ENCODE measurements at places on chromosomes 2 and 18.
A peak's percentile ranks its signal among the peaks of the same experiment; 100 is the strongest.

- DNase-seq, result no peak
These were observed 424.1 kb downstream of the ERBB4 start for GRCh38 chr2:212114489-212114888.

DNA sequence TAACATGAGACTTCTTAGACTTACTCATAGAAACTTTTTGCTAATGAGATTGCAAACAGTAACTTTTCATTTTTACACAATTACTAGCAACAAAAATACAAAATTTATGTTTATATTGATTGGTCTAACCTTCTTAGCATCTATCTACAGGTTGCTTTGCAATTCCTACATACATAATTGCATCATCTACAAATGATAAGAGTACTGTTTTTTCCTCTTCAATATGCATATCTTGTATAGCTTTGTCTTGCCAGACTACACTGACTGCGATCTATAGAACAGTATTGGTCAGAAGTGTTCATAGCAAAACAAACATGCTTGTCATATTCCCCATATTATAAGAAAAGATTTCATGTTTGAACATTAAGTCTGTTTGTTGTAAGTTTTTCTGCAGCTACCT, 87.9 kb downstream of the ATAD2B start:
- DNase-seq, result no peak

GRCh38 chr2:189582140-189582808, 1.7 kb upstream of the SLC40A1 start:
- DNase-seq, result no peak

- peak; percentile 62 for DNase-seq
These were observed 2.8 kb upstream of the CTDSP1 start for GRCh38 chr2:218396688-218397462.

GRCh38 chr2:28955467-28955866, 25.6 kb upstream of the TOGARAM2 start:
- no peak for DNase-seq

- no peak for DNase-seq
These were observed 2.3 kb downstream of the ECEL1 start for GRCh38 chr2:232485348-232485756.

- DNase-seq, result no peak
These were observed 3.9 kb downstream of the NEB start for GRCh38 chr2:151730262-151730975.

- DNase-seq, result no peak
These were observed 97.8 kb downstream of the BABAM2 start for GRCh38 chr2:27988306-27988705.

DNA sequence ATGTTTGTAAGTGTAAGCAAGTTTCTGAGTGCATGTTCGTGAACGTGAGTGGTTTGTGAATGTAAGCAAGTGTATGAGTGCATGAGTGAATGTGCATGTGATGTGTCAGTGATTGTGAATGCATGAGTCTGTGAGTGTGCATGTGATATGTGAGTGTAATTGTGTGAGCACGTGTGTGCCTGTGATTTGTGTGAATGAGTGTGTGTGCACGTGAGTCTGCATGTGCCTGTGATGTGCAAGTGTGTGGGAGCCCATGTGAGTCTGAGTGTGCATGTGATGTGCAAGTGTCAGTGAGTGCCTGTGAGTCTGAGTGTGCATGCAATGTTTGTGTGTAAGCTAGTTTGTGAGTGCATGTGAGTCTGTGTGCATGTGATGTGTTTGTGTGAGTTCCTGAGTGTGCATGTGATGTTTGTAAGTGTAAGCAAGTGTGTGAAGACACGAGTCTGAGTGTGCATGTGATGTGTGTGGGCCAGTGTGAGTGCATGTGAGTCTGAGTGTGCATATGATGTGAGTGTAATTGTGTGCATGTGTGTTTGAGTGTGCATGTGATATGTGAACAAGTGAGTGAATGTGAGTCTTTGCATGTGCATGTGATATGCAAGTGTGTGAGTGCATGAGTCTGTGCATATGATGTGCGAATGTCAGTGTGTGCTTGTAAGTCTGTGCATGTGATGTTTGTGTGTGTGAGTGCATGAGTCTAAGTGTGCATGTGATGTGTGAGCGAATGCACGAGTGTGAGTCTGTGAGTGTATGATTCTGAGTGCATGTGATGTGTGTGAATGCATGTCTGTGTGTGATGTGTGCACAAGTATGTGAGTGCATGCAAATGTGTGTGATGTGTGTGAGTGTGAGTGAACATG, 45.1 kb downstream of the COPS8 start:
- no peak for DNase-seq

DNA sequence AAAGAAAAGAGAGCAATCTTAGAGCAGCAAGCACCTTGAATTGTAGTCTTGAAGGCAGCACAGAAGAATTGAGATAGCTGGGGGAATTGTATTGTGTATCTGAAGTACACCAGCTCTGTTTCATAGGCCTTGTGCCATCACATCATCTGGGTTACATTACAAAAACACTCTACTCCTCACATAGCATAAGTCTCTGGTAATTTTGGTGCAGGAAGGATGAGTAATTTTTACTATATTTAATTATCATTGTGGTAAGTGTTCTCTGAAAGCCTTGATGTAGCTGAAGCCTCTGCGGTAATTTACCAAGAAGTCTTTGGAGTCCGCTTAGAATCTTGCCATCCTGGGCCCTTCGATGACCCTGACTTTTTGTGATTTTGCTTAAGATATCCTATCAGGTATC, 291.1 kb downstream of the ARHGAP15 start:
- DNase-seq, result no peak

- DNase-seq, result no peak
These were observed 338.3 kb downstream of the GULP1 start for GRCh38 chr2:188629753-188630527.

GRCh38 chr18:13577091-13577697, 149.2 kb downstream of the FAM210A start:
- no peak for DNase-seq

DNA sequence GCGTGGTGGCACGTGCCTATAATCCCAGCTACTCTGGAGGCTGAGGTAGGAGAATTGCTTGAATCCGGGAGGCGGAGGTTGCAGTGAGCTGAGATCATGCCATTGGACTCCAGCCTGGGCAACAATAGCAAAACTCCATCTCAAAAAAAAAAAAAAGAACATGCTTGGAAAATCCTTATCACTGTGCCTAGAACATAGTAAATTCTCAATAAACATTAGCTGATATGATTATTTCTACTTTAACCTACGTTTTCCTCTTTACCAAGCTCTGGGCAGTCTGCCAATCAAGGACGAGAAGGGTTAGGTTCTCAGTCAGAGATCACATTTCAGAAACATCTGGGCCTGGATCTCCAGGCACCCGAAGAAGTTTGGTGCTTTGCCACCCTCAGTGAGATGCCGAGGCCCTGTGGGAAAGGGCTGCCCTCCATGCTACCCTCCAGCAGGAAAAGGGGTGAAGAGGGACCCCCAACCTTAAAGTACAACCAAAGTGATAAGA, 107.7 kb downstream of the BCL11A start:
- DNase-seq, result no peak

GRCh38 chr2:197078535-197078934, 152.0 kb upstream of the PGAP1 start:
- no peak for DNase-seq

- DNase-seq, result no peak
These were observed 344.6 kb upstream of the CHAC2 start for GRCh38 chr2:53422979-53423378.

DNA sequence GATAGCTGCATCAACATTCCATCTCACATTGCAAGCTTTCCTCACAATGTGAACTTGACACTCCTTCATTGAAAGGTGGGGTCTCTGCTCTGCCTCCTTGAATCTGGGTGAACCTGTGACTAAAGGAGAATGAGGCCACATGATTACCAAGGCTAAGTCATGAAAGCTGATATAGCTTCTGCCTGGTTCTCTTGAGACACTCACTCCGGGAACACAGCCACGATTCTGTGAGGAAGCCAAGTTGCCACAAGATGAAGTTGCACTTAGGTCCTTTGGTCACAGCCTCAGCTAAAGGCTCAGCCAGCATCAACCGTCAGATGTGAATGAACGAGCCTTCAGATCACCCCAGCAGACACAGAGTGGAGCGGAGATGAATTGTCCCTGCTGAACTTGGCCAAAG, 94.7 kb upstream of the FAM136A start:
- DNase-seq, result no peak

DNA sequence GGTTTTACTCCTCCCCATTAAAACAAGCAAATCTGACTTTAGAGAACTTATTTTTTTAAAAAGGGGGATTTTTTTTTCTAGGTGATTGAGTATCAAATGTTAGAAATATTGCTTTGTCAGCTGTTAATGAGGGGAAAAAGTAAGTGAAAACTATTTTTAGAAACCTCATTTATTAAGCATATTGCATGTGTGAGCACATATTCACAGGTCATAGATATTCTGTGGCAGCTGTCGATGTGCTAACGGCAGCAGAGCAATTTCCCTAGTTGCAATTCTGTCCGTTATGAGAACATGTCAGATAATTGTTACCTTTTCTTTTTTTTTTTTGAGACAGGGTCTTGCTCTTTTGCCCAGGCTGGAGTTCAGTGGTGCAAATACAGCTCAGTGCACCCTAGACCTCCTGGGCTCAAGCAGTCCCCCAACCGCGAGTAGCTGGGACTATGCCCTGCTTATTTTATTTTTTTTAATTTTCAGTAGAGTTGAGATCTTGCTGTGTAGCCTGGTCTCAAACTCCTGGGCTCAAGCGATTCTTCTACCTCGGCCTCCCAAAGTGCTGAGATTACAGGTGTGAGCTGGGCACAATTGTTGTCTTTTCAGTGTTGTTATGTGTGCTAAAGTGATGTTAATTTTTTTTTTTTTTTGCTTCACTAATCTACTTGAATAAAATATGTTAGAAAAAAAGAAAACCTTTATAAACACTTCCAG, 69.8 kb downstream of the MTA3 start:
- DNase-seq, result no peak

DNA sequence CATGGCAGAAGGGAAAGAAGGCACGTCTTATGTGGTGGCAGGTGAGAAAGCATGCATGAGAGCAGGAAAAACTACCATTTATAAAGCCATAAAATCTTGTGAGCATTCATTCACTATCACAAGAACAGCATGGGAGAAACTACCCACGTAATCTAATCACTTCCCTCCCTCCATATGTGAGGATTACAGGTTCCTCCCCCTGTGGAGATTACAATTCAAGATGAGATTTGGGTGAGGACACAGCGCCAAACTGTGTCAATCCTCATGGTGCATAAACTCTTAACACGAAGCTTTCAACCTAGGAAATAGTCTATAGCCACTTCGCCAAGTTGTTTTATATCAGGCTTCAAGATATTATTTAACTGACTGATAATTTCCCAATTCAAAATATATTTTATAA, 595.5 kb downstream of the FBXO15 start:
- no peak for DNase-seq

DNA sequence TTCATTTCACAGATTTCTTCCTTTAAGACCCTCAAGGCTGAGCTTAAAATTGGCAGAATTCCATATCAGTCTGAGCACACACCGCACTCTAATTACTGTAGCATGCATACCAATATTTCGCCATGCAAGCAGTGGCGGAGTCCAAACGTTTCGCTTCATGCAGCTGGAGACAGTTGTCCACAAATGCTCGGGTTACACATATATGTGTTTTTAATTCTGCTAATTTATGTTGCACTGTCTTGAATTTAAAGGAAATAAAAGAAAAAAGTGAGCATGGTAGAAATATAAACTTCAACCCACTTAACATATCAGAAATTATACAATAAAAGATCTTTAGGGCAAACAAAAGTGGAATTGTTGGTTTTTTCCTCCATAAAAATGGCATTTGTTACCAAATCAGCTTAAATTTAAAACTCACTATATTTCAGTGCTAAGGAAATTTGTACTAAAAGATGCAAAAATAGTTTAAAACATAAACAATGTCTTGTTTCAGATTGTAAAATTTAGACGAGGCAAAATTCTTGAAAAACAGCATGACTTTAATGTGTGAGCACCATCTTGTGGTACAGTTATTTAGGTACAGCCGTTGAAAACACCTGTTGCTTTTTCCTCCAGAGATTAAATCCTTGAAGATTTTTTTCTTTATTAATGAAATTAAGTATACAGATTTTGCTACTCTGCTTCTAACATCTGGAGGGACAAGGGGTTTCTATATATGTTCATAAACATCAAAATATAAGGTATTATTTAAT, 24.1 kb upstream of the KANSL1L start:
- DNase-seq, result no peak

- DNase-seq, result no peak
These were observed 457.8 kb downstream of the EIPR1 start for GRCh38 chr2:2919574-2920365.

DNA sequence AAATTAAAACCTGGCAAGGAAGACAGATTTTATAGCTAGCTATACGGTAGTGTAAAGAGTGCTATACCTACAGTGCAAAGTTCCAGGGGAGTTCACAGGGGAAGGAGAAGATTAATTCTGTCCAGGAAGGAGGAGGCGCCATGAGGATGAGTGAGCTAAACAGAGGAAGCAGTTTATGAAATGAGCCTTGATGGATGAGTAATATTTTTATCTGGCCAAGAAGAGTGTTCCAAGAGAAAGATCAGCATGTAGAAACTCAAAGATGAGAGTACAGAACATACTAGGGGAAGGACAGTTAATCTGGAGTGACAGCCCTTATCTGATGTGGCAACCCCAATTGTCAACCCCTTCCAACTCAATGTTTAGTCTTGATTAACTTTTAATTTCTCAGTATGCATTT, 54.8 kb downstream of the CDH20 start:
- DNase-seq, result no peak

DNA sequence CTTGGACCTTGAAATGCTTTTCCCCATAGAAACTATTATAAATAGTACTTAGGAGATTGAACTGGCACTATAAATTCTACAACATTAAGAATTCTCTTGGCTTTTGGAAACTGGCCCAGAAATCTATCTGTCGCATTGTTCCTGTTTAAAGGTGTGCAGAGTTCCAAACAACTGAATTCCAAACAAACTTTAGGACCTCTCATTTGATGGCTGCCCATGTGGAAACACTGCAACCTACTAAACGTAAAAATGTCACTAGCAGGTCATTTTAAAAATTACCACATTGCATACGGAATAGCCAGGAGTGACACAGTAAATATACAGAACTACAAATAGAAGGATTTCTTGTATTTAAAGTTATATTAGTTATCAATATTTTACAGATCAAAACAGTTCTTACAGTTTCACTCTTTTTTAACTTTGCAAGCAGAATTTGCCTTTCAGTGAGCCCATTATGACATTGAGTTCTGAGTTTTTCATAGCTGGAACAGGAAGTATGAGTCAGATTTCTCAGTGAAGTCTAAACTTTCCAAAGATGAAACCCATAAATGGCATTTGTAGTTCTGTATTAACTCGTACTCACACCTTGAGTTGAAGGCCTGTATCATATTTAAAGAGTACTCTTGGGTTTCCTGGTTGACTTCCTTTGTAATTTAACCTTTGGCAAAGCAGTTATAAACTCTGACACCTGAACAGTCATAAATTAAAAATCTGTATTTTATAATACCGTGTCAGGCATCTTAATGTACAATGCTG, 142.3 kb upstream of the BOD1L2 start:
- DNase-seq, result no peak

GRCh38 chr2:27647289-27647688, 16.1 kb downstream of the SUPT7L start:
- no peak for DNase-seq

- DNase-seq, result no peak
These were observed 50.2 kb upstream of the ANKRD44 start for GRCh38 chr2:197360744-197361156.

GRCh38 chr18:76995896-76996295, 136.7 kb downstream of the MBP start:
- no peak for DNase-seq

GRCh38 chr2:168470320-168471162, 14.5 kb downstream of the CERS6 start:
- no peak for DNase-seq

- DNase-seq, result no peak
These were observed 157.3 kb downstream of the DYSF start for GRCh38 chr2:71610671-71611070.

- DNase-seq, result no peak
These were observed 65.4 kb downstream of the DIS3L2 start for GRCh38 chr2:232026910-232027309.

All from substantia nigra (tissue), 51 donors.